ENCODE measurements at places on chromosomes 1 and 21.
A peak's percentile ranks its signal among the peaks of the same experiment; 100 is the strongest.

GRCh38 chr1:109491372-109491771 lies 2.5 kb upstream of the CYB561D1 start:
- no peak for DNase-seq

DNA sequence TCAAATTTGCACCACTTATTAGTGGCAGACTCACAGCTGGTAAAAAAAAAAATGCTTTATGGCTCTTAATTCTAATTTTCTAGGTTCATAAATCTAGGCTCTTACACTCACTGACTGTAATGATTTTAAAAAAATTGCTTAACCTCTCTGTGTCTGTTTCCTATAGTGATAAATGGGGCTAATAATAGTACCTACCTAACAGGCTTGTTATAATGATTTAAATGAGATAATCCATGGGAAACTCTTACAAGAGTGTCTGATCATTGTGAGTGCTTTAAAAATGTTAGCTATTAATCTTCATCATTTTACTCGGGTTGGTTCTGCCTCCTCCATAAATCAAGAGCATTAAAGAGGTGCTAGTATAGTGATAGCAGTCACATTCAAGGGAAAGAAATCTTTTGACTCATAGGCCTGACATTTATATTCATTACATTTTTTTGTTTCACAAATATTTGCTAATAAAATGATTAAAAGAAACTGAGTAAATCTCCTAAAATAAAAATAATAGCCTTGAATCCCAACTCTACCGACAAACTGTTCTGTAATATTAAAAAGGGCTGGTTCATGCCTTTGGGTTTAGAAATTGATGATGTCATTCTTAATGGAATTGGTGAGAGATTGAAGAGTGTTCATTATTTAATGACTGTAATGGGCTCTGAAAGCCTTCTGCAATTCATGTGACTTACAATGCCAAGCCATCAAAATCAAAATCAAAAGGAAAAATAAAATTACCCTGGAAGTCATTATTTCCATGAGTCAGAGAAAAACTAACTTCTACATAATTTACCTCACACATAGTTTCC lies 93.9 kb upstream of the PALMD start:
- DNase-seq, result no peak

- DNase-seq, result no peak
These were observed 13.5 kb downstream of the COL6A1 start for GRCh38 chr21:45994759-45995685.

DNA sequence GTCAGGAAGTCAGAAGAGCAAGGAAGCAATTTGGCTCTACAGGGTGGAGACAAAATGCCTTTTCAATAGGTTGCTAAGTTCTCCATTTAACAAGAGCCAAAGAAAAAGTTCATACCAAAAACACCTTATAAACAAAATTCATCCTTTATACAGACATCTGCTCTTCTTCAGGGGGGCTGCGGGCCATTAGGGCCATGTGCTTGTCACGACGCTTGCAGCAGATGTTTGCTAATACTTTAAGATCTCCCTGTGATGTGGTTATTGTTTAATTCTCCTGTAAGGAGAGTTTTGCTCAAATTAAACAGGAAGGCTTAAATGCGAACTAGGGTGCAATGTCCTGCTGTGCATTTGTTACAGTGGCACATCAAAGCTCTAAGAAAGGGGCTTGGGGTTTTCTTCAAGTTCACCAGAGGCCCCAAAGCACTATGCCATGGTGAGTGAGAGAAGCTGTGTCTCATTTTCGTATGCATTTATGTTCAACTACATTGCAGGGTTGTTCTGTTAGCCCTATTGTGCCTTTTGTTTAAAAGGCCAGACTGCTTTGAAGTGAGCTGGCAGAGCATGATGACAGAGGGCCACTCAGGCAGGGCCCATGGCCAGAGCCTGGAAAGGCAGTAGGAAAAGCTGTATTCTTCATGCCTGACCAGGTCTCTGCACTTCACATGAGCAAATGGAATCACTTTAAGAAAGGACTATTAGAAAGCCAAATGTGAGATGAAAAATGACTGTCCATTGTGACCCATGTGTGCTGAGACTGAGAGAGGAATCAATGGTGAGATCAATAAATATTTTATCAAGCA lies 24.8 kb upstream of the NTPCR start:
- DNase-seq, result no peak

DNA sequence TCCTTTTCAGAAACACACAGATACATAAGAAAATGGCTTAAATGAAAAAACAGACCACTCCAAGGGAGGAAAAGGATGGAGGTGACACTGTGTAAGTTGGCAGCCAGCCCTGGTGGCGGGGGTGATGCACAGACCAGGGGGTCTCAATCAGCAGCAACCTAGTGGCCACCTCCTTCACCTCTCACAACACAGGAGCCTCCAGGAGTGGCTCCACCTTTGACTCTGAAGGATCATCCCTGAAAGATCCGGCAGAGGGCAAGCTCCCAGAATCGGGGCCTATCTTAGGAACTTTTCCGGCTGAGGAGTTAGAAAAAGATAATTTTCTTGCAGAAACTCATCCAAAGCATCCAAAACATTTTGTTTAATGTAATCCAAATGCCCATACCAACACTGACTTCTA lies 51.2 kb upstream of the SMYD2 start:
- DNase-seq, result no peak

GRCh38 chr1:103191327-103191726 lies 83.0 kb upstream of the COL11A1 start:
- DNase-seq, result no peak

- peak; percentile 72 for DNase-seq
These were observed 8.7 kb downstream of the MRPS21 start for GRCh38 chr1:150302338-150302737.

- DNase-seq, result no peak
These were observed 54.1 kb downstream of the SIK1 start for GRCh38 chr21:43372663-43373361.

- DNase-seq, result no peak
These were observed 11.6 kb upstream of the OLFML2B start for GRCh38 chr1:162035241-162035640.

DNA sequence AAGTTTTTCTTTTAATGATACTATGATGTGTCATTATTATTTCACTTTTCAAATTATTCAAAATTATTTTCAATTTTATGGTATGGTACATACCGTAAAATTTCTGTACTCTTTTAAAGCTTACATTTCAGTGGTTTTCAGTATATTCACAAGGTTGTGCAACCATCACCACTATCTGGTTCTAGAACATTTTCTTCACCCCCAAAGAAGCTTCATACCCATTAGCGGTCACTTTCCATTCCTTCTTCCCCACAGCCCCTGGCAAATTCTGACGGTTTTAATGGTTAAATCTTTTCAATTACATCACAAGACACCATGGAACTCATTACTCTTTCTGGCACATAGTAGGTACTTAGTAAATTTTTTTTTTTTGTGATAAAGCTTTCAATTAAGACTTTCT lies 22.8 kb upstream of the ATP5PO start:
- no peak for DNase-seq

DNA sequence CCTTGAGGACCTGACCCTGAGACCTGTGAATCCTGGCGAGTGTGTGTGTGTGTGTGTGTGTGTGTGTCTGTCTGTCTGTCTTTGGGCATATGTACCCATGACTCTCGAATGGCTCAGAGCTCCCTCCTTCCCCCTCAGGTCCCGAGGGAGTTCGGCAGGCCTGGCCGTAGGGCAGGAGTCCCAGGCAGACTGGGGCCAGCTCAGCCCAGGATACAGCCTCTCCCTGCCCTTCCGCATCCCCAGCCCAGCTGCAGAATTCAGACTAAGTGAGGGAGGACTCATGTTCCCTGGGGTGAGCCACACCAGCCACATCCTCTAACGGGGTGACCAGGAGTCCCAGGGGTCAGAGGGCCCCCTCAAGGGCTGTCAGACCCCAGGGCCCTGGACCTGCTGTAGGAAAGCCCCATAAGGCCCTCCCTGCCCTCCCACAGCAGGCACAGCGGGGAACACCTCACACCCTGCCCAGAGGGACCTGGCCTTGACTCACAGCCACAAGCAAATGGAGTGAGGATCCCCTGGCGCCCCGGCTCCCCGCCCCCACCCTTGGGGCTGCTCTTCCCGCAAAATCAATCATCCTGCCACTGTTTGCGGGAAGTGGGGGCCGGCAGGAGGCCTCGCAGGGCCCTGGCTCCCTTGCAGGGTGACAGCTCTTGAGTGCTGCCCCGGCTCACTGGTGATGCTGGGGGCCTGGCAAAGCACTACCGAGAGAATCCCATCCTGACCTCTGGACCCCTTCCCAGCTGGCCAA lies 101.7 kb upstream of the CASZ1 start:
- DNase-seq, result no peak

DNA sequence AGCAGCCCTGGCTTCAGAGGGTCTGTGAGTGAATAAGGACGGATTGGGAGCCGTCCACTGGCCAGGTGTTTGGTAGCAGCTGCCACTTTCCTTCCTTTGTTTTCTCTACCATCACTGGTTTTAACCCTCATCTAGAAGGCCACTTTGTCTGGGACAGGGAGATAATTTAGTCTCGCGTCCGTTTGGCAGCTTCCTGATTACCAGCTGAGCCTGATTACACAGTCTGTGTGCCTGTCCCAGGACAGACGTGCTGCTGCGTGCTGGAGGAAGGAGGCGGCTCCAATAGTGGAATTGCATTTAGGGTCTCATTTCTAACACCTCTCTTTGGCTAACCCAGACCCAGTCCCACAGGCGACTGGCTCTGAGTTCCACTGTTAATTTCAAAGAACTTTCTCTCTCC lies 24.6 kb upstream of the CASQ2 start:
- DNase-seq, result no peak

- no peak for DNase-seq
These were observed 26.7 kb downstream of the RTCA start for GRCh38 chr1:100292711-100293110.

DNA sequence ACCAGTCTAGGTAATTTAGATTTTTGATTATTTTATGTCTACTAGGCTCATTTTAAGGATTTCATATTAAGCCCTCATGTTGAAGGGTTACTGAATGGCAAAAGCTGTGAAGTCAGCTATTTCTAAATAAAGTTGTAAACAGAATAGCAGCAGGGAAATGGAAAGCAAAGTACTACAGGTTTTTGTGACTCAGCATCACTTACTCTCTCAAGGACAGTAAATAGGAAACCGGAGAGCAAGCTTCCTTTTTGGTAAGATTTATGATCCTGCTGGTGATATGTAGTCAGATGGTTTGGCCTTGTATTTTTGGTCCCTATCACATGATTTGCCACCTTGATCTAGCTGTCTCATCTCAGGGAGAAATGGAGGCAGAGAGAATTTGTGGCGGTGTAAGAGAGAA lies 226.0 kb downstream of the RPS6KC1 start:
- no peak for DNase-seq

DNA sequence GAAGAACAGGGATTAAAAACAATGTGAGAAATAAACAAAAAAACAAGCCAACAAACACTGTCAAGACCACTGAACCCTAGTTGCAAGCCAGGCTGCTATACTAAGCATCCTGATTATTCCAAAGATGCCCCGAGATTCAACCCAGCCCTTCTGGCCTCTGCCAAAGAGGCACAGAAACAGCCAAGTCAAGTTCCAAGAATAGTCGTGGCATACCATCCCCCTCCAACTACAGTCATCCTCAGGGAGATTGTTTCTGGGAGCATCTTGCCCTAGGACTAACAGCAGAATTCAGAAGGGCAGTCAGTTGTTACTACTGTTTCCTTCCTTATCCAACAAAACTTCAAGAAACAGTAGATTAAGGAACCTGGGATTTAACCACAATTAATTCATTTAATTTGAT lies 52.3 kb downstream of the ABL2 start:
- no peak for DNase-seq

GRCh38 chr1:89069951-89070350 lies 4.9 kb upstream of the GBP1 start:
- DNase-seq, result no peak

DNA sequence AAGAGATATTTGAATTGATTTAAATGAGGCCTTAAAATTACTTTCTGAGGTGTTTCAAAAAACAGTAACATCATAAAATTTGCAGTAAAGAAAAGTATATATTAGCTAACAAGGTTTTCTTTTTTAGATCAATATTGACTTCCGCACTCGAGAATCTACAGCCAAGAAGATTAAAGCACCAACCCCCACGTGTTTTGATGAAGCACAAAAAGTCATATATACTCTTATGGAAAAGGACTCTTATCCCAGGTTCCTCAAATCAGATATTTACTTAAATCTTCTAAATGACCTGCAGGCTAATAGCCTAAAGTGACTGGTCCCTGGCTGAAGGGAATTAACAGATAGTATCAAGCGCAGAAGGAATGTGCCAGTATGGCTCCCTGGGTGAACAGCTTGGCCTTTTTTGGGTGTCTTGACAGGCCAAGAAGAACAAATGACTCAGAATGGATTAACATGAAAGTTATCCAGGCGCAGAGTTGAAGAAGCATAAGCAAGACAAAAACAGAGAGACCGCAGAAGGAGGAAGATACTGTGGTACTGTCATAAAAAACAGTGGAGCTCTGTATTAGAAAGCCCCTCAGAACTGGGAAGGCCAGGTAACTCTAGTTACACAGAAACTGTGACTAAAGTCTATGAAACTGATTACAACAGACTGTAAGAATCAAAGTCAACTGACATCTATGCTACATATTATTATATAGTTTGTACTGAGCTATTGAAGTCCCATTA lies 3.6 kb downstream of the RGS1 start:
- DNase-seq, result no peak

- no peak for DNase-seq
These were observed 1560.3 kb downstream of the MRPL39 start for GRCh38 chr21:24046829-24047443.

DNA sequence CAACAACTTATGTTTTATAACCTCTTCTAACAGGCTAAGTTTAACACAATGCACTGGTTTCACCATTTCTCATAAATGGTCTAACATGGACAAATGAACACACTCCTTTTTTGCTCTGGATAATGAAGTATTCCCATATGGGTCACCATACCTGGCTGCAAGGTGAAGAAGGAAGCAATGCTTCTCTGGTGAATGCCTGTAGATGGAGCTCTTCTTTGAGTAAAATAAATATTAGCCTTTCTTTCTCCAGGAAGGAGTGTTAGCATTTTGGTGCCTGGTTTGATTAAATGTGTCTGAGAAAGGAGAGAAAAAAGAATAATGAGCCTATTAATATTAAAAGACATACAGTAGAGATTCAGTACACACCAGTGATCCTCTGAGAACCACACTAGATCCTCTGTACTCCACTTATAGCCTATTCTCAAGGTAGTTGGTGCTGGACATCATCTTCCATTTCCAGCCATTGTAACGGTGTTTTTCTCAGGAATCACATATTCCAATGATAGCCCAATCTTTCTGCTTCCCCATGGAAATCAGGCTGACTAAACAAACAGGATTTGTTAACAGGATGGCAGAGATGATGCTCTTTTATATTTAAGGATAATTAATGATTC lies 17.6 kb downstream of the MTFR1L start:
- no peak for DNase-seq

DNA sequence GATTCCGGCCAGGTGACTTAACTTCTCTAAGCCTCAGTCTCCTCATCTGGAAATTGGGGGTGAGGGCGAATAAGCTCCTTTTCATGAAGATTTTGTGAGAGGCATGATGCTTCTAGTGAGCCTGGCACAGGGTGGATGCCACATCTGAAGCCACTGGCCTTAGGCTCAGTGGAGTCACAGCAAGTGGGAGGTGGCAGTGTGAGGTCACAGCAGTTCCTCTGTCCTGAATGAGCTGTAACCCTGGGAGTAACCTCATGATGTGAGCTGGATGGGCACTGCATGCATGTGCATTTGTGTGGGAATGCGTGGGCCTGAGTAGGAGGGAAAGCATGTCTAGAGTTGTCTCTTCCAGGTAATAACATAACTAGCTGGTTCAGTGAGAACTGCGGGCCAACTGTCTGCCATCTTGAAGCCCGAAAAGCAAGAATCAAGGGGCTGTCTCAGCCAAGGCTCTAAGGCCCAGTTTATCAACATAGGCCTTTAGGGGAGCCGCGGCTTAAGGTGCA lies 27.0 kb upstream of the HTR1D start:
- DNase-seq, result no peak
